Epithelial cell of proximal tubule (primary cell): ENCODE measurements at places on chromosomes 6 and 20. TPM values are rescaled to one million over a fixed set of nuclear protein-coding genes. Genes with fewer than 3 reads are reported as not detected.

- DNase-seq, result no peak
These were observed 76.9 kb downstream of the TXNDC5 start for GRCh38 chr6:7833751-7834070.

- DNase-seq, result no peak
These were observed 57.1 kb downstream of the HNF4A start for GRCh38 chr20:44412402-44413144.

- DNase-seq, result peak; percentile 26
These were observed 51.1 kb downstream of the ARID1B start for GRCh38 chr6:156828280-156828703.

The PGC gene
- total RNA-seq, result not detected in 2 replicates

DNA sequence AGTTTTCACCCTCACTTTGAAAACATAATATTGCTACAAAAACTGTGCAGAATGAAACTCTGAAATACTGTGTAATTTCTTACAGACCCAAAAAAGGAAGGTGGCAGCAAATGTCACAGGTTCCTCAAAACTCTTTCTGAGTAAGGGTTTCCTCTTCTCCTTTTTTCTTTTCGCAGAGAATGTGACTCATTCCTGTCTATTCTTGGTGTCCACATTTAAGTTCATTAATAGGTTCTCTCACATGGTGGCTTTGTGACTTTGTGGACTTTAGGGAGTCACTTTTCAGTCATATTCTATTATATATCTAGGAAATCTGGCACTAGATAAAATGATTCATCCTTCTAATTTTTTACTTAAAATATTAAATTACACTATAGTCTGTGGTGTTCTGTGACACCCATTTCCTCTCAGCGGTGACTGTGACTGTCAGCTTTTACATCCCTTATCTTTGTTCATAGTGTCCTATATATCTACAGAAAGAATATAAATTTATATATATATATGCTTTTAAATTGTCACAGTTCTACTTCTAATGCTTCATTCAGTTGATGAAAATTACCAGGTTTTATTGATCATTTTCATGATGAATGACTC, 126.8 kb upstream of the HCRTR2 start:
- no peak for DNase-seq

GRCh38 chr6:82364087-82365015, 734 bp downstream of the TPBG start:
- no peak for DNase-seq

- no peak for DNase-seq
These were observed 225.1 kb upstream of the MANEA start for GRCh38 chr6:95352064-95352795.

DNA sequence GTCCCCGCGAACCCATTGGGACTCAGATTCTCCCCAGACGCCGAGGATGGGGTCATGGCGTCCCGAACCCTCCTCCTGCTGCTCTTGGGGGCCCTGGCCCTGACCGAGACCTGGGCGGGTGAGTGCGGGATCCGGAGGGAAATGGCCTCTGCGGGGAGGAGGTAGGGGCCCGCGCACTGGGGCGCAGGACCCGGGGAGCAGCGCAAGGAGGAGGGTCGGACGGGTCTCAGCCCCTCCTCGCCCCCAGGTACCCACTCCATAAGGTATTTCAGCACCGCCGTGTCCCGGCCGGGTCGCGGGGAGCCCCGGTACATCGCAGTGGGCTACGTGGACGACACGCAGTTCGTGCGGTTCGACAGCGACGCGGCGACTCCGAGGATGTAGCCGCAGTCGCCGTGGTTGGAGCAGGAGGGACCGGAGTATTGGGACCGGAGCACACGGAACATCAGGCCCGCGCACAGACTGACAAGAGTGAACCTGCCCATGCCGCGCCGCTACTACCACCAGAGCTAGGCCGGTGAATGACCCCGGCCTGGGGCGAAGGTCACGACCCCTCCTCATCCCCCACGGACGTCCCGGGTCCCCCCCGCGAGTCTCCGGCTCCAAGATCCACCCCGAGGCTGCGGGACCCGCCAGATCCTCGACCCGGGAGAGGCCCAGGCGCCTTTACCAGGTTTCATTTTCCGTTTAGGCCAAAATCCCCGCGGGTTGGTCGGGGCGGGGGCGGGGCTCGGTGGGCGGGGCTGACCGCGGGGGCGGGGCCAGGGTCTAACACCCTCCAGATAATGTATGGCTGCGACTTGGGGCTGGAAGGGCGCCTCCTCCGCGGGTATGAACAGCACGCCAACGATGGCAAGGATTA, 15.7 kb upstream of the HLA-A start:
- no peak for DNase-seq

GRCh38 chr6:113669606-113670005, 187.5 kb upstream of the MARCKS start:
- no peak for DNase-seq

GRCh38 chr6:150905769-150906168, 40.3 kb downstream of the MTHFD1L start:
- DNase-seq, result no peak

The MAS1 gene
- not detected in 2 replicates for total RNA-seq

The TREM2 gene
- total RNA-seq, result not detected in 2 replicates

The SLC35F1 gene
- total RNA-seq, result 0.43 TPM in 1 of 2 replicates, not detected in the other
